ENCODE measurements at places on chromosomes 4 and X. TPM values are rescaled to one million over a fixed set of nuclear protein-coding genes. Genes with fewer than 3 reads are reported as not detected.

PASD1 gene
- total RNA-seq, result not detected

MAGEA9 gene
- total RNA-seq, result not detected

FANCB gene
- 2.6 TPM for total RNA-seq

SMR3B gene
- not detected for total RNA-seq

CCDC120 gene
- 0.57 TPM for total RNA-seq

CT45A5 gene
- not detected for total RNA-seq

LEF1 gene
- total RNA-seq, result 0.44 TPM

CXCL6 gene
- total RNA-seq, result 46.2 TPM

PRRG3 gene
- not detected for total RNA-seq

MAMLD1 gene
- 1.8 TPM for total RNA-seq

MAGEB17 gene
- total RNA-seq, result not detected

NPNT gene
- not detected for total RNA-seq

CD40LG gene
- not detected for total RNA-seq

ERAS gene
- total RNA-seq, result 0.22 TPM

ZXDA gene
- 5.0 TPM for total RNA-seq

DMRTC1B gene
- not detected for total RNA-seq

ARHGAP4 gene
- total RNA-seq, result 1.1 TPM

EDNRA gene
- total RNA-seq, result 1.3 TPM

PDE5A gene
- 85.3 TPM for total RNA-seq

FGF13 gene
- total RNA-seq, result 0.14 TPM

DCTD gene
- total RNA-seq, result 86.0 TPM

SOWAHB gene
- not detected for total RNA-seq

PNCK gene
- not detected for total RNA-seq

DMP1 gene
- total RNA-seq, result not detected

FAM9A gene
- not detected for total RNA-seq

ADGRG4 gene
- not detected for total RNA-seq

F8 gene
- 1.5 TPM for total RNA-seq

PDCL2 gene
- total RNA-seq, result not detected

L1CAM gene
- total RNA-seq, result 18.2 TPM

CRMP1 gene
- total RNA-seq, result under 0.01 TPM

NWD2 gene
- total RNA-seq, result not detected

TBX22 gene
- total RNA-seq, result not detected

EDA2R gene
- 1.3 TPM for total RNA-seq

RASSF6 gene
- total RNA-seq, result 0.14 TPM

PCDH7 gene
- 2.2 TPM for total RNA-seq

RASGEF1B gene
- total RNA-seq, result not detected

USP46 gene
- 20.2 TPM for total RNA-seq

AWAT2 gene
- total RNA-seq, result not detected

IL21 gene
- total RNA-seq, result not detected

RAB9B gene
- not detected for total RNA-seq

FAM47C gene
- total RNA-seq, result not detected

EVC gene
- total RNA-seq, result 64.7 TPM

NHS gene
- total RNA-seq, result 5.3 TPM

PPEF1 gene
- total RNA-seq, result not detected

PITX2 gene
- 36.1 TPM for total RNA-seq

VCX2 gene
- total RNA-seq, result not detected

ZGRF1 gene
- 25.2 TPM for total RNA-seq

MID2 gene
- total RNA-seq, result 19.6 TPM

DCLK2 gene
- total RNA-seq, result 8.3 TPM
